Right forelimb (tissue), 1 donor: ENCODE measurements at places on chromosomes 3 and 15.
A peak's percentile ranks its signal among the peaks of the same experiment; 100 is the strongest.

DNA sequence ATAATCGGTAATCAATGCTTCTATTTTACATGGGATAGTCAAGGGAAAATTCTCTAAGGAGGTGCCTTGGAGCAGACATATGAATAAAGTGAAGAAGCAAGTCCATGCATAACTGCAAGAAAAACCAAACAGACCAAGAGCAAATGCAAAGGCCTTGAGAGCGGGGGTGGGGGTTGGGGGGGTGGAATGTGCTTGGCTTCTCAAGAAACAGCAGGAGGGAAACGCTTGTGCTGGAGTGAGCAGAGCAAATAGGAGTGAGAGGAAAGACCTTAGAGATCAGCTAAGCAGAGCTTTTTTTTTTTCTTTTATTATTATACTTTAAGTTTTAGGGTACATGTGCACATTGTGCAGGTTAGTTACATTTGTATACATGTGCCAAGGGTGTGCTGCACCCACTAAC lies 260.8 kb downstream of the ARPP21 start:
- no peak for DNase-seq

DNA sequence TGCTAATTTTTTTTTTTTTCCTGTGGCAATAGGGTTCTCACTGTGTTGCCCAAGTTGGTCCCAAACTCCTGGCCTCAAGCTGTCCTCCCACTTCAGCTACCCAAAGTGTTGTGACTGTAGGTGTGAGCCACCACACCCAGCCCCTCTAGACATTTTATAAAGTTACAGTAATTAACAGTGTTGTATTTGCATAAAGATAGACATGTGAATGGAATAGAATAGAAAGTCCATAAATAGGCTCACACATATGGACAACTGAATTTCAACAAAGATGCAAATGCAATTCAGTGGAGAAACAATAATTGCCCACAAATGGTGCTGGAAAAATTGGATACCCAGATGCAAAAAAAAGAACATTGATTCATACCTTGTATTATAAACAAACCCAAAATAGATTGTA lies 39.9 kb downstream of the PLS1 start:
- DNase-seq: no peak

- DNase-seq: no peak
These were observed 160.8 kb downstream of the TUSC7 start for GRCh38 chr3:116870379-116870778.

DNA sequence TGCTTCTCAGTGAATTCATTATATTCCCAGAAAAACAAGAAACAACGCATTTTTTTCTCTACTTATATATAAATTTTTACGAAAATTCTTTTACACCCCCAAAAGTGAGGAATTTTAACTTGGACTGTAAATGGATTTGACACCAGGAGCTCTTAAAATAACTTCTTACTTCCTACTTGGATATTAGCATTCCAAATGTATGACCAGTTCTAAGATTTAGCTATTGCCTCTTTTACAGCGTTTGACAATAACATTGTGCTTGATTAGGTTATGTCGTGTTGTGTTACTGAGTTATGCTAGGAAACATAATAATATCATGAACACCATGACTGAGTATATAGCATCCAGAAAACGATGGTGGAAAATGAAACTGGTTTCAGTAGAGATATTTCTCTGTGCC lies 177.0 kb downstream of the CNTN6 start:
- no peak for DNase-seq

GRCh38 chr15:81828135-81828534 lies 217.7 kb downstream of the MEX3B start:
- DNase-seq: no peak

DNA sequence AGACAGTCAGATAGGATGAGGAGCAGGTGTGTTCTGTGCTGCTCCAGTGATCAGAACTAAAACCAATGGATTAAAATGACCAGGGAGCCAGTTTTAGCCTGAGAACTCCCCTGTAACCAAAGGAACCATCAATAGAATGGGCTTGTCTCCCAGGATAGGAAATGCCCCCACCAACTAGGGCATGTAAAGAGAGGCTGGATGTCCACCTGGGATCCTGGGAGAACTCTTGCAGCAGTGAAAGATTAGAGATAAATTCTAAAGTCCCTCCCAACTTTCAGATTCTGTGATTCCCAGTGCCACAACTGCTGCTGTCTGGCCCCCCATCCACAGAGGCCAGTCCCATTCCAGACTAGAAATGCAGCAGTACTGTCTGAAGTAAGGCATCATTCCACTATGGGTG lies 33.8 kb downstream of the HDC start:
- no peak for DNase-seq

- DNase-seq: no peak
These were observed 20.0 kb downstream of the TMEM207 start for GRCh38 chr3:190429681-190430080.

GRCh38 chr15:50871832-50872231 lies 36.7 kb upstream of the AP4E1 start:
- DNase-seq: no peak

DNA sequence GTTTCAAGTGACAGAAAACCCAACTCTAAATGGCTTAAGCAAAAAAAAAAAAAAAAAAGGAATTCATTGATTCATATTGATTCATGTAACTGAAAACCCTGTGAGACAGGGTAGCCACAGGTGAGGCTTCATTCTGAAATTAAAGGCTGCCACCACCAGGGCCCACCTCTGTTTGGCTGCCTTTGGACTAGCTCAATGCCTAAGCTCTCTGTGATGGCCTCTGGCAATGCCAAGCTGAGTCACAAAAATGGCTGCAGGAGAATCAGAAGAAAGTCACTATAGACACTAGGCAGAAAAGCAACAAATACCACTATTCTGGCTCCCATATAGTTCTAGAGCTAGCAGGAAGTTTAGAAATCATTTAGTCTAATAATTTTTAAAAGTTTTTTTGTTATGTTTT lies 38.2 kb upstream of the GYG1 start:
- DNase-seq: no peak

DNA sequence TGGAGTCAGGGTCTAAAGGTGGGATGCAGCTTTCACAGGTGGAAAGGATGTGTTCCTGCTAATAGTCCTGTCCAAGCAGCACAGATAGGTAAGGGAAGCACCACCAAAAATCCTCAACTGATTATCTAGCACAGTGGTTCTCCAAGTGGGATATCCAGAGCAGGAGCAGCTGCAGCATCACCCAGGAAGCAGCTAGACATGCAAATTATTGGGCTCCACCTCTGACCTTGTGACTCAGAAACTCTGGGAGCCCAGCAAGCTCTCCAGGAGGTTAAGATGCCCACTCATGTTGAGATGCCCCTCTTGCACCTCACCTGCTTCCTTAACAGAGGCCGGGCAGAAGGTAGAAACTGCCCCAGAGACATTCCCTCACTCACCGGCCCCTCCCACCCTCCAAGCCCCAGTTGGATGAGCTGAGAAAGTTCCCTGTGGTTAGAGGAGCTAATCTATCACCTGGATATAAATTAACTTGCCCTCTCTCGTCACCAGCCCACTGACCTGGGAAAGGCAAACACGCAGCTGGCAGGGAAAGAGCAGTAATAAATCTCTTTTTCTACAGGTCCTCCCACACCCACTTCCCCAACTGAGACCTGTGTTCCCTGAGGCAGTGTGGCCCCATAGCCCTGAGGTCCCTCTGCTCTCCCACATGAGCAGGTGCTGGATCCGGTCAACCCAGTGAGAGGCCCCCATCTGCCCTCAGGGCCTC lies 39.3 kb downstream of the ADCY5 start:
- DNase-seq: no peak

DNA sequence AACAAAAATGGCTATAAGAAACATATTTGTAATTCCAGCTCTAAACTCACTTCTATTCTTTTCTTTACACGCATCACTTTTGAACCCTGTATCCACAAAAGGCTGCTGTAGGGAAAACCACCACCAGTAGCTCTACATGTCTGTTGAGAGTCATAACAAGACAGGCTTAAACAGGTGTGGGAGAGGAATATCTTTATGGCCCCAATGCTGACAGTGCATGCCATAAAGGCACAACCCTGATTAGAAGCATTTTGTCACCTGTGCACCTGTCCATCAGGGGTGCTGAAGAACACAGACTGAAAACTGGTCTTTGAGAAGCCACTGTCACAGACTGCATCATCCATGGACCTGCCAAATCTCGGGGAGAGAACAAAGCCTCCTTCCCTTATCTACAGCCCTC lies 11.6 kb upstream of the CSPG5 start:
- no peak for DNase-seq

GRCh38 chr3:108134555-108134880 lies 43.7 kb upstream of the CD47 start:
- DNase-seq: no peak

GRCh38 chr3:190619761-190620160 lies 105.9 kb downstream of the IL1RAP start:
- no peak for DNase-seq

- DNase-seq: no peak
These were observed 26.3 kb downstream of the DPH6 start for GRCh38 chr15:35519541-35520149.

- peak; percentile 83 for DNase-seq
These were observed 44.1 kb downstream of the KLHL25 start for GRCh38 chr15:85750319-85751290.

- DNase-seq: no peak
These were observed 84.8 kb downstream of the MBNL1 start for GRCh38 chr3:152353578-152353977.

- no peak for DNase-seq
These were observed 63.0 kb downstream of the LINGO1 start for GRCh38 chr15:77569729-77570125.

- no peak for DNase-seq
These were observed 112.2 kb upstream of the ABHD17C start for GRCh38 chr15:80582816-80583423.

- DNase-seq: no peak
These were observed 65.8 kb upstream of the GSK3B start for GRCh38 chr3:120160050-120160449.

DNA sequence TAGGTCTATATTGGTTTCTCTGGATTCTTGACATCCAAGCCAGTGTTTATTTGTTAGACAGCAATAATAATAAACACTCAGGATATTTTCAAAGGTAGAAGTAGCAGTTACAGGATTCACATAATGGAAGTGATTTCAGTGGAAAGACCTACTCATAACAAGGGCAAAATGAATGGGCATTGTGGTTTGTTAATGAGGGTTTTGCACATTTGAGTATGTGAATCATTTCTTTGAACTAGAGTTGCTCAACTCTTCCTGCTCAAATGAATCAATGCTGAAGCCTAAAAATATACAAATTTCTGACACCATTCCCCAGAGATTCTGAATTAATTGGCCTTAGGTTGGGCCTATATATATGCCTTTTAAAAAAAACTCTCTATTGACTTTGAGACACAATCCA lies 4.1 kb upstream of the COL6A5 start:
- DNase-seq: no peak

DNA sequence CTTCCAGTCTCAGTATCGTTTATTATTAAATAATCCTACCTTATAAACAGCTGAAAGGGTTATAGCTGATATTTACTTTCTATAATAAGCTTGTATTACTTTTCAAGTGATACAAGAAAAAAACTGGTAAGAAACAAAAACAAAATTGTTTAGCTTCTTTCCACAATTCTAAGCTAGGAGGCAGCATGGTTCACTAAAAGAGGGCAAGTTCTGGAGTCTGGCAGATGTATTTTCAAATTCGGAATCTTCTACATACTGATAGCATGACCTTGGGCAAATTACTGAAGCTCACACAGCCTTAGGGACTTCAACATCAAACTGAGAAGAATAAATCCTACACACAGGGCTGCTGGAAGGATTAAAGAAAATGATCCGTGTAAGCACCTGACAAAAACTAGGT lies 15.4 kb downstream of the C15orf62 start:
- no peak for DNase-seq

- no peak for DNase-seq
These were observed 19.6 kb downstream of the CHRD start for GRCh38 chr3:184399410-184399809.

DNA sequence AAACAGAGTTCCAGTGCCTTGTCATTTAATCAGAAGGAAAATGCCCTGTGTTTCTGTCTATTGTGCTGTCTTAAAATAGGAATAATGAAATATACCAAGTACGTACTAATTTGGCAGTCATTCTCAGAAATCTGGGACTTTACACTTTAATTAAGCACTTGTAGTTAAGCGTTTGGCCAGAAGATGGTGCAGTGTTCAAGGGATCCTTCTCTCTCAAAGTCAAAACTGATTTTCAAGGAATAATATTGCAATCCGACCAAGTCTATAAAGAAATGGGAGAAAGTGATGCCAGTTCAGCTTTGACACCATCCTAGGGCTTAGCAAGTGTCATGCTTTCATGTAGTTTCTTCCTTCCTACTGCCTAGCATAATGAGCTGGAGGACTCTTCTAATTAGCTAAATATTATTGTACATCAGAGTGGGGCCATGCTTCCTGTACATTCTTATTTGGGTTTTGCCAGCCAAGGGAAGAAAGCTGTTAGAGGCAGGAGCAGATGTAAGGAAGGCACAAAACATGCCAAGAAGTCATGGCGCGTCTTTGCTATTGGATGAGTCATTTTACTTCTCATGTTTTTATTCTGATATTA lies 64.8 kb downstream of the SAMMSON start:
- no peak for DNase-seq
